ENCODE measurements at places on chromosomes 1 and 21.

DNA sequence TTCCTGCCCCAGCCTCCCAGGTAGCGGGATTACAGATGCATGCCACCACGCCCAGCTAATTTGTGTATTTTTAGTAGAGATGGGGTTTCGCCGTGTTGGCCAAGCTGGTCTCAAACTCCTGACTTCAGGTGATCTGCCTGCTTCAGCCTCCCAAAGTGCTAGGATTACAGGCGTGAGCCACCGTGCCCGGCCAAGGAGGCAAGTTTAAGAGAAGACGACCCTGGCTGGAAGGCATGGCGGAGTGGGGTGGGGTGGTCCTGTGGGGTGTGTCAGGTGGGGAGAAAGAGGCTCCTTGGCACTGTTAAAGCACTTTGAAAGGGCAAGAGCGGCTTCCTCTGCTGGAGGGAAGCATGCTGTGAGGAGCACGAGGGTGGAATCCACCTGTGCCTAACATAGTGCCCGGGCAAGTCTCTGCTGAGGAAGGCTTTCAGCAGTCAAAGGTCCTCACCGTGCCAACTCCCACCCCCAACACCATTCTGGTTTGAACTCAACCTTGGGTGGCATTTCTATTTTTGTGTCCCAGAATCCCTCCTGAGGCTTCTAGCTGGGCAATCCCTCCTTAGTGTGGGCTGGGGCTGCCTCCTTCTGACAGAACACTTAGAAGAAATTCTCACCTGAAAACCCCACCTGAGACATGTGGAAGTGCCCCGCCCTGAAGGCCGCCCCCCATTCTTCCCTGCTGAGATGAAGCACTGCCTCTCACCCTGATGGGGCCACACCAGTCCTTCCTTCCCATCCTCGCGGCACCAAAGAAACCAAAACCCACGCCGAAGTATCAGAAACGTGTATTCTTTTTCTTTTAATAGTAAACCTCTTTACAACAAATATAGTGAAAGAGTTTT lies 37.4 kb downstream of the MEF2D start:
- DNase-seq = no peak

- DNase-seq = no peak
Measured at GRCh38 chr1:37620707-37621106, 14.0 kb downstream of the RSPO1 start.

- no peak for DNase-seq
Measured at GRCh38 chr21:37370152-37371040, 3.8 kb downstream of the DYRK1A start.

DNA sequence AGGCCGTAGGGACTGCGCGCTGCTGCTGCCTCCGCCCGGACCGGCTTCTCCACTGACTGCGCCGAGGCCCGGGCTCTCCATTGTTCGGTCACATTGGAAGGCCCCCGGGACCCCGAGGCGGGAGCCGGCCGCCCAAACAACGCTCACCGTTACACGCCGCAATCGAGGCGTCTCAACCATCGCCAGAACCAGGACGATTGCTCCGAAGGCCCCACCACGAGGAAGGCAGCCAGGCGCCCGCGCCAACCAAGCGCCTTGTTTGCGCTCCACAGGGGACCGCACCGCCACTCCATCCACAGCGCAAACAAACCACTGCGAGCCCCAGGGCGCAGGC lies 595 bp downstream of the GLUL start:
- DNase-seq = no peak

DNA sequence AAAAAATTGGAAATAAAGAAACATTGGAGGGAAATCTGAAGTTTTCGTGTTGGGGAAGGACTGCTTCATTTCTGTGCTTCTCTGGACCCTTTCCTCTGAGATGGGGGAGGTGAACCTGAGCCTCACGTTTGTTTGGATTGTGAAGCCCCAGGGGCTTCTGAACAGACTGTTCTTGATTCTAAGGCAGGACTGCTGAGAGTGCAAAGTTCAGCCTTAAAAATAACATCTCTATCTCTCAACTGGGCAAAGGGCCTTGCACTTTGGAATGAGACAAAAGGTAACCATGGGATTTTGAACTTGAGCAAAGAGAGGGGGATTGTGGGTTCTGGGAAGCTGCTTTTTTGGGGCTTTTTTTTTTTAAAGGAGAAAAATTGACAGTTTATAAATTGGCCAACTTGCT lies 45.0 kb downstream of the GPR88 start:
- DNase-seq = no peak

DNA sequence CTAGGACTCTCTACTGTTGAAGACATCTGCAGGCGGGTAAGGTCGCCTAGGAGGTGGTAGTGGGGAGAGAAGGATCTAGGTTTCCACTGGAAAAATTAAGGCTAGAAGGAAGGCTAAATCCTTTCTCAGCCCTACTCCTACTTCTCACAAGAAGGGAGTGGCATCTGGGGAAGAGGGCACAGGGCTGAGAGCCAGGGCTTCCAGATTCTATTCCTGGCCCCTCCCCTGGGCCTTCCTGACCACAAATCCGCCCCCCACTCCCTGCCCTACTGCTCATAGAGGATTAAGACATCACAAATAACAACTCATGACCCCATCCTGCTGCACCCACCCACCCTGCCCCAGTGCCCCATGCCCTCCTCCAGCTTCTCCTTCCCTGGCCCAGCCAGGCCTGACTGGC lies 2.5 kb downstream of the PHLDA3 start:
- no peak for DNase-seq

DNA sequence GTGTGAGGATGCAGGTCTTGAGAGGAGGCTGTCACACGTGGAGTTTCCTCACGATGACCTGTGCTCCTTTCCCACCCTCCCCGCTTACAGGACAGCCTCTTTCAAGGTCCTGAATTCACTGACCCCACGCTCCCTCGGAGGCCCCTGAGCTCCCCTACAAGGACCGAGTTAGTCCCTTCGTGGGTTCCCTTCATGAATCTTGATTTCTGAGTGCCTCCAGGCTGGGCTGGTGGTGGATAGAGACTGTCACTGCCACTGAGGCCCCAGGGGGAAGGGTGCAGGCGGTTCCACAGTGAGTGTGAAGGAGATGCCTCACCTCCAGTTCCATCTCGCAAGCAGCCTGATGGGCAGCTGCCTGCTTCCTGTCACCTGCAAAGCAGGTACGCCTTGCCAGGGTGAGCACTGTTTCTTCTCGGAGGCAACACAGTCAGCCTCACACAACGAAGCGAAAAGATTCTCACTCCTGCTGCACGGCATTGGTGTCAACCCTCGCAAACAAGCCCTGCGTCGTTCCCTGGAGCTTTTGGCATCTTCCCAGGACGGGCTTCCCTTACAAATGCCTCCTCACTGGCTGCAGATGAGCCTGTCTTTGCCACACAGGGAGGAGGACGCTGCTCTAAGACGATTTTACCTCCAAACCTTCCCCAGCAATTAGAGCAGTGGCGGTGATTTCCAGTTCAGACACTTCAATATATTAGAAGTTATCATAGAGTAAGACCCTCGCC lies 26.7 kb upstream of the PCP4 start:
- no peak for DNase-seq

DNA sequence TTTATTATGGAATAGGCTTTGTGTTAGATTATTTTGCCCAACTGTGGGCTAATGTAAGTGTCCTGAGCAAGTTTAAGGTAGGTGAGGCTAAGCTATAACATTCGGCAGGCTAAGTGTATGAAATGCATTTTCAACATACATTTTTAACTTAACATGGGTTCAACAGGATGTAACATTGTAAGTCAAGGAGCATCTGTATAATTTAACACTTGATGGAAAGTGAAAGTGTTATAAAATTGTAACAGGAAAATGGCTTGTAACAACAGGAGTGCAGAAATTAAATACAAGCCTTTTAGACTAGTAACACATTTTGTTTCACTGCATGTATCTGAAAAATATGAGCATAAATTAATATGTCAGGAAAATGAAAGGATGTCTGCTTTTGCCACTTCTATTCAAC lies 42.3 kb downstream of the B3GALNT2 start:
- DNase-seq = no peak

DNA sequence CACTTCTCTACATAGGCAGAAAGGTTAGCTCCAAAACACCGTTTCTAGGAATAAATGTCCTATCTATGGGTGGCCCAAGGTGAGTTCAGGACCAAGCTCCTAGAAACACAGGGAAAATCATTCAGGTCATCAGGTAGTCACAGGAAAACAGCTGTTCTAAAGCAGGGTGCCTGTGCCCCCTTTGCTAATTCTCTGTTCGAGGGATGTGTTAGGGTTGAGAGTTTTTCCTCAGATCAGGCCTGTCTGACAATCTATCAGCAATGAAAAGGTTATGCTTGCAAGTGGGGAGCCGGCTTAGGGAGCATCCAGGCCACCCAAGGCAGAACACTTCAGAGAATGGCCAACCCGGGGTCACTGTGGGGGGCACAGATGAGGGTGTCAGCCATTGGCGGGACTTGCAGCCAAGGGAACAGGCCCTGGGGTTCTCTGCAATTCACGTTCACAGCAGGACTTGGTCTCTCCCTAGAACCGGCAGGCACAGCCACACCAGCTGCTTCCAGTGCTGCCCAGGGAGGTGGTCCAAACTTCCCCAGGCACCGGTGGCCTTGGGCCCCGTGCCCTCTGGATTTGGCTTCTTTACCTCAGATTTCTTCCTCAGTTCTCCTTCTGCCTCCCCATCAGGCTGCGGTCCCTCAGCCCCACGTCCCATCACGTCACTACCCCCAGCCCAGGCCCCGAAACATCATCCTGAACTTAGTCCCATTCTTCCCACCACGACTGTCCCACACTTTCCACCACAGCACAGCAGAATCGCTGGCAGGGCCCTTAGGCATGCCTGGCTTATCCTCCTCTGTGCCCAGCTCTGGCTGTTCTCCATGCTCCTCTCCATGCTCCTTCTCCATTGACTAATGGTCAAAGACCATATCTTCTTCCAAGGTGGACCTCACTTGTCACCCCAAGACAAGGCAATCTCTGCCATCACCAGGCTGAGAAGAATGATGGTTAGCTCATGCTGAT lies 11.0 kb downstream of the CD2 start:
- no peak for DNase-seq

GRCh38 chr1:215475796-215476481 lies 91.2 kb upstream of the KCTD3 start:
- DNase-seq = no peak

DNA sequence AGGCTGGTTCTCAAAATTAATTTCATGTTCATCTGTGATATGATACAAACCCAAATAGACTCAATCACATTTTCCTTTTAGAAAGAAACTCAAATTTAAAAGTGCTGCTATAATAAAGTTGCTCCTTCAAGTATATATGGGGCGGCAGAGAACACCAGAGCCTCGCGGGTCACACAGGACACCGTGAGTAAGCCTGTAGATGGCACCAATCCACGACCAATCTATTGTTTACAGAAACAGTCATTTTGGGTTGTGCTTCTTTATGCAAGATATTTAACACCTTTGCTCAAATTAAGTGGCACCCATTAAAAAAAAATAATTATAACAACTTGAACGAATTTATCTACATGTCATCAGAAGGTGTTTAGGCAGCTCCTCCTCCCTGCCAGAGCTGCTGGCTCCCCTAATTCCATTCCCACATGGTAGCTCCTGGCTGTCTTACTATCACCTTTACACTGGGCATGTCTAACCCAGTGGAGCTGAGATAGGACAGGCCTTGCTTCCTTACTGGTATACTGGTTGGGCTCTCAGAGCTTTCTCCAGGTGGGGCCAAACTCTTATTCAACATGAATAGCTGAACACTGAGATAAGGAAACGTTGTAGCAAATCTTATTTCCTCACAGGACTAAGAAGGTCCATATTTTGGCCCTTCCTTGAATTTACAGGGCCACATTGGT lies 287.0 kb downstream of the SDCCAG8 start:
- no peak for DNase-seq

GRCh38 chr1:237927198-237927597 lies 36.5 kb upstream of the ZP4 start:
- no peak for DNase-seq

GRCh38 chr1:50651476-50652263 lies 228.4 kb upstream of the DMRTA2 start:
- DNase-seq = no peak

GRCh38 chr1:87669674-87670073 lies 341.0 kb downstream of the LMO4 start:
- DNase-seq = no peak

DNA sequence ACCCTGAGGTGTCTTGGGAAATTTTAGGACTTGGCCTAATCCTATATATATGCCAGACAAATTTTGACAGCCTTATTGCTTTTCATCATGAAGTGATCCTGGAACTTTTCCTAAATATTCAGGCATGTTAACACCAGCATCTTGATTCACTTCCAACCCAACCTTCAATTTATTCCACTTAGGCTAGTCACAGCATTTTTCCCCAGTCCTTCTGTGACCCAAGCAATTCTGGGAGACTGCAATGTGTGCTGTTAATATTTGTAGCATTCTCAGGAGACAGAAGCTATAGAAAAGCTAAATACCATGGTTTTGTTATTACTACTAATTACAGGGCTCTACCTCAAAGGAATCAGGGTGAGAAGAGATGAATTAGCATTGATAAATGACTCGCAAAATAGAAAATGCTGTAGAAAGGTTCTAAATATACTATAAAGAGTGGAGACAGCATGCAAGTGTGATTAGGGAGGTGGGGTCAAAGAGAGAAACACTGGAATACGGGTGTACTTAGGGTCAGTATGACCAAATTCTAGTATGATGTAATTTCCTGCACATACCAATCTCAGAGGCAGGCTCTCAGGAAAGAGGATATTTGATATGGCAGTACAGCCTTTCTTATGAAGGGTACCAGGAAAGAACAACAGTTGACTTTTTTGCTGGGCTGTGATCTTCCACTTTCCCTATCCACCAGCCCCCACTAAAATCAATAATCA lies 29.1 kb downstream of the PRRX1 start:
- no peak for DNase-seq

GRCh38 chr1:198278943-198279342 lies 122.1 kb downstream of the NEK7 start:
- DNase-seq = no peak

- no peak for DNase-seq
Measured at GRCh38 chr1:186183219-186183618, 191.8 kb downstream of the TPR start.

- no peak for DNase-seq
Measured at GRCh38 chr1:247111259-247111699, 7.1 kb upstream of the ZNF669 start.

DNA sequence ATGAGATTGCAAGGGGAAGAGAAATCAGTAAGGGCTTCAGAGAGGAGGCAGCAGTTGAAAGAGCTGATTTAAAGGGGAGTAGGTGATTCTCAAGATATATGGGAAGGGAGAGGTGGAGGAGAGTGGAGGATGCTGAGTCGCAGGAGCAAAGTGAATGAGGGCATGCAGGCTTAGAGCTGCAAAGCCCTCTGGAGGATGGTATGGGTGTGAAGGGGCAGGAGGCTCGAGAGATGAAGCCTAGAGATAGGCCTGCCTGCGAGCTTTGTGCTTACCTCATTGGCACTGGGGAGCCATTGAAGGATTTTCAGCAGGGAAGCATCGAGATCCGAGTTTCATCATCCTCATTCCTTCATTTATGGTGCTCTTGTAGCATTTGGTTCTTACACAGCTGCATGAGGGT lies 15.8 kb upstream of the SH2D2A start:
- DNase-seq = no peak

DNA sequence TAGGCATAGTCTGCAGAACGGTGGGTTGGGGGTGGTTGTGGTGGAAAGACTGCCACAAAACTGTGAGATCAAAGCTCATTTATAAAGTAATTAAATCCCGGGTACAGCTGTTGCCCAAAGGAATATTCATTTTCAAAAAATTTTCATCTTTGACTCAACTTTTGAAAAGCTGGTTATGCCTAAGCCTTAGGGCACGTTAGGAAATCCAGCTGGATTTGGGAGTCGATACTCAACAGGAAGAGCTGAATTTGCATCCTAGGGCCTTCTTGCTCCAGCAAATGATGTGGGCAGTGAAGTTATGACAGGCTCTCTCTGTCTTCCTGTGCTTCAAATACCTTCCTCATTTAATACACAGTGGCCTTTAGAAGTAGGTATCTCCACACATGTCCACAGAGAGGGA lies 31.7 kb downstream of the ZP4 start:
- no peak for DNase-seq
